ENCODE measurements at places on chromosomes 4 and X.

DNA sequence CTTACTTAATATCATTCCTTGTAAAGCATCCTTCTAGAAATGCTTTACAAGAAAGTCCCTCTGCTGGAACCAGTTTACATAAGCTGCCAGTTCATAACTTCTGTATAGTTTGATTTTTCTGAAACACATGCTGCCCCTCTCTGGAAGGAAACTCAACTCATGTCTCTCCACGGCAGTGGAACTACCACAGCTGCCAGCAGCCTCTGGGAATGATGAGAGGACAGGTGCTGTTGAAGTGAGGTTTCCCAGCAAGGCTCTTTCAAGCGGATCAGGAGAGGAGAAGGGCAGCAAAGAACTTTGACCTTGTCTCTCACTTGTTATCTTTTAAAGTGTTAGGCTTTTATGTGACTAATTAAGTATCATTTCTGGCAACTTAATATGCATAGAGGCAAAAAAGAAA is 7.3 kb downstream of the GRPR start:
- no peak for DNase-seq

DNA sequence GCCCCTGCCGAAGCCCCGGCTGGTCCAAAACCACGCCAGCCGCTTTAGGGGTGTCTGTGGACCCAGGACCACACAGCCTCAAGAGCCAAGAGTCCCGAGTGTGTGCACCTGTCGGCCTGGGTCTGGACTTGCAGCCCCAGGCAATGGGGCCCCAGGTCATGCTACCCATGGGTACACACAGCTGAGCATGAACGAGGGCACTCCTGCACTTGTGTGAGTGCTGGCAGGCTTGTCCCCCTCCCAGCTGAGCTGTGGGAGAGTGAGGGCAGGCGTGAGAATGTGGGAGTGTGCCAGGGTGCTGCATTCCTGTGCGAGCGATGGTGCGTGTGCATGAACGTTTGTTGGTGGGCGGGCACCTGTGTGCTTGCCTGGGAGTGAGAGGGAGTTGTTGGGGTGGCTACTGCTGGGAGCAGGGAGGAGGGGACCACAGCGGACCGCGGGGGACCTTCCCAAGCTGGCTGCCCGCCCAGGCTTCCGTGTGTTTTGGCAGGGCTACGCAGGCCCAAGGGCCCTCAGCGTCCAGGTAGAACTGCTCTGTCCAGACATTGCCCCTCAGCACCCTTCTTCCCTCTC is 30.8 kb downstream of the BLOC1S4 start:
- DNase-seq = no peak

DNA sequence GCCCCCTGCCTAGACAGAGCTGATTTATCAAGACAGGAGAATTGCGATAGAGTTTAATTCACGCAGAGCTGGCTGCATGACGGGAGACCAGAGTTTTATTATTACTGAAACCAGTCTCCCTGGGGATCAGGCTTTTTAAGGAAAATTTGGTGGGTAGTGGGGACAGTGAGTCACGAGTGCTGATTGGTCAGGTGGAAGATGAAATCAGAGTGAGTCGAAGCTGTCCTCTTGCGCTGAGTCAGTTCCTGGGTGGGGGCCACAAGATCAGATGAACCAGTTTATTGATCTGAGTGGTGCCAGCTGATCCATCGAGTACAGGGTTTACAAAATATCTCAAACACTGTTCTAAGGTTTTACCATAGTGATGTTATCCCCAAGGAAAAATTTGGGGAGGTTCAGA is 36.6 kb downstream of the MYOZ2 start:
- DNase-seq = no peak

DNA sequence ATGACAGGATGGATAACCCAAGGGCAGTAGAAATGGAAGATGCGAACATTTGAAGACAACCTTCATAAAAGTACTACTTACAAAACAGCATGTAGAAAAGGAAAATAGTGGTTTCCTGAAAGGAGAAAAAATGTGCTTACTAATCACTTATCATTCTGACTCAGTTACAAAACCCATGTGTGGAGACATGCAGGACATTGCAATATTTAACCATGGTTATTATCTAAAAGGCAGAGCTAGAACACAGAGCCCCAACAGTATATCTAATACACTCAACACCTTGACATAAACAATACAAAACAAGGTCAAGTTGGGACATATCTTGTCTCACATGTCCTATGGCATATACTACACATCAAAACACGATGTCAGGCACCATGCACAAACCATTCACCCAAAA is 55.9 kb downstream of the EIF4E start:
- DNase-seq = no peak

GRCh38 chrX:8849458-8849857 is 48.3 kb upstream of the FAM9A start:
- DNase-seq = no peak

GRCh38 chr4:172125443-172125842 is 312.2 kb downstream of the GALNTL6 start:
- no peak for DNase-seq

- no peak for DNase-seq
Observed at GRCh38 chr4:139635966-139636365, 29.7 kb upstream of the MGST2 start.

- no peak for DNase-seq
Observed at GRCh38 chr4:159018062-159018629, 84.7 kb upstream of the RAPGEF2 start.

DNA sequence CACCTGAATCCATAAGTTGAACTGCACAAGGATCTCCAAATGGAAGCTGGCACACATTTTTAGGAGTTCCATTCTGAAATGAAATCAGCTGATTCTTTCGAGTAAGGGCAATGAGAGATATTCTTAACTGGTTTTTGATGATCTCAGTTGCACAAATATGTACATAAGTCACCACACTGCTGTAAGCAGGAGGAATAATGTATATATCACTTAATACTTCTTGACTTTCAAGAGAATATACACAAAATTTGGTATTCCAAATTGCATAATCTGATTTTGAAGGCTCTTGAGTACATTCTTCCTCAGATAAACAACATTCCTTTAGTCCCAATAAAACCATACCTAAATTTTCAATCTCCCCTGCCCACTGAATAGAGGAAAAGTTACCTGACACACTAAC is 8.2 kb downstream of the FANCB start:
- no peak for DNase-seq

DNA sequence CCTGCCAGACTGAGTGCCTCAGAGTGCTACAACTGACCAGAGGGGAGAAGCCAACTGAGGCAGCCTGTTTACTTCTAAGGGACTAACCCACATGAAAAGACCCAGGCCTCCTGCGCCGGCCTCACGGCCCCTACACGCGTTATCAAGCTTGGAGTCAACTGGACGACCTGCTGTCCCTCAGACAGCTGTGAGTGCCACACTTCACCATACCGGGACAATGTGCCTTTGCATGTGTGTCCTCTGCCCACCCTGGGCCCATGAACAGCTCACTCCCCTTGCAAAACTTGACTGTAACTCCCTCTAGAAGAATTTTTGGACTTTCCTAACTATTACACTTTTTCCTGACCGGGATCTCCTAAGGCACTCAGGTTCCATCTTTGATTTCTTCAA is 1.8 kb downstream of the NOP14 start:
- DNase-seq = peak; percentile 35

GRCh38 chrX:47093248-47093647 is 15.0 kb downstream of the RGN start:
- peak; percentile 7 for DNase-seq

DNA sequence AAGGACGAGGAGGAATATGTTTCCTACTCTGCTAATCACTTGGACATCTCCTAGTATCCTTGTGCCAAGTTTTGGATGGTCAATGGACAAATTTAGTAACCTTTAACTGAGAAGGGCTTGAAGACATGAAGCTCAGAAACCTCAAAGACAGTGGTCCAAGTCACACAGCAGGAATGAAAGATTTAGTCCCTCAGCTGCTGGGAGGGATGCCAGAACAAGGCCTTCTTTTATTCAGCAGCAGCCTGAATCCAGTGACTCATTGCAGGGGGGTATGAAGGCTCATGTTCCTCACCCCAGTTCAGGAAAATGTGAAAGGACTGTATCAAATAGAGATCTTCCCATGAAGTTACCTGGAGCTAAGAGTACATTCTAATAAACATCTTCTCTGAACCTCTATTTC is 214.9 kb upstream of the UGT8 start:
- no peak for DNase-seq

DNA sequence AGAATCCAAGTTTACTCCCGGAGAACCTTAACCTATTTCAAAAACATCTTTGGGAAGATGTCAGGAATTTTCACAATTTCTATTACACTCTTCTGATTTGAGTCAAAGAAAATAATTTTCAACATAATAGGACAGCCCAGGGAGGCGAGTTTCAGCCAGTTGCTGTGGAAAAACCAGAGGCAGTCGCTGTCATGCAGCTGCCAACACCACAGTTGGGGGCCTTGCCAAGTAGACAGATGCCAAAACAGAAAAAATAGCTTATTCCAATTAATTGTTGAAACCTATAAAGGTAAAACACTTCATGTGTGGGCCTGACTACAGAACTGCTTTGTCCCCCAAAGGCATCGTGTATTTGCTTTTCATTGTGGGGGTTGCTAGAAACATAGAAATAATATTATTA is 225.8 kb downstream of the DMD start:
- DNase-seq = no peak

GRCh38 chrX:13752141-13752540 is 17.6 kb downstream of the OFD1 start:
- DNase-seq = no peak

GRCh38 chrX:129540068-129540653 is at the start of gene OCRL:
TSS of gene OCRL (plus strand) at chrX:129540259. CDS start at chrX:129540440, 181 bp downstream.
- DNase-seq = peak; percentile 66

DNA sequence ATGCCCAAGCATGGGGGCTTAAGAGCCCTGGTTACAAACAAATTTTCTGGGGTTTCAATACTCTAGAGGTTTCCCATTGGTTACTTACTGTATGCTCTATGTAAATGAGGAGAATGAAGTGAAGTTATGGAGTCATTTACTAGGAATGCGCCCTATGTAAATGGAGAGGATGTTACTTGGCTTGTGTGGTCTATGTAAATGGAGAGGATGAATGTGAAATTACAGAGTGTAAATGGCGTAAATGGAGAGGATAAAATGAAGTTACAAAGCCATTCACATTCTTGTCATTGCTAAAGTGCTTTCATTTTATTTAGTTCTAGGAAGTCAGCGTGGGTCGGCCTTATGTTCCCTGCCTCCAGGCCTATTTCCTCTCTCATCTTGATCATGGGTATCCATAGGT is 810.5 kb upstream of the ADGRL3 start:
- no peak for DNase-seq

- peak; percentile 39 for DNase-seq
Observed at GRCh38 chr4:83490876-83491450, 6.1 kb upstream of the ABRAXAS1 start.

DNA sequence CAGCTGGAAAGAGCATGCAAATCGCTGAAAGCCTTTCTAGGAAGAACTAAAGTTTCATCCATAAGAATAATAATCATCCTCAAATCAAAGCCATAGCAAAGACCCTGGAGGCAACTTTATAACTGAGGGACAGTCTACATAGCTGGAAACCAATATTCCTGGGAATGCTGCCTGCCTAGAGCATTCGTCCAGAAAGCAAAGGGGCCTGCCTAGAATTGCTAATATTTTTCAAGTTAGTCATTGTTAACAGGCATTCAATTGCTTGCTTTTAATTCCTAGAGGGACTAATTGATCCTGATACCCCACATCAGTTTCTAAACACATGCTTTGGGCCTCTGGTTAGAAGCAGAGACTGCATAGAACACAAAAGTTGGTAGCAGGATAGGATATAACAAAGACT is 4.2 kb upstream of the PPARGC1A start:
- DNase-seq = no peak

GRCh38 chr4:173680278-173680677 is 150.2 kb upstream of the HAND2 start:
- no peak for DNase-seq

DNA sequence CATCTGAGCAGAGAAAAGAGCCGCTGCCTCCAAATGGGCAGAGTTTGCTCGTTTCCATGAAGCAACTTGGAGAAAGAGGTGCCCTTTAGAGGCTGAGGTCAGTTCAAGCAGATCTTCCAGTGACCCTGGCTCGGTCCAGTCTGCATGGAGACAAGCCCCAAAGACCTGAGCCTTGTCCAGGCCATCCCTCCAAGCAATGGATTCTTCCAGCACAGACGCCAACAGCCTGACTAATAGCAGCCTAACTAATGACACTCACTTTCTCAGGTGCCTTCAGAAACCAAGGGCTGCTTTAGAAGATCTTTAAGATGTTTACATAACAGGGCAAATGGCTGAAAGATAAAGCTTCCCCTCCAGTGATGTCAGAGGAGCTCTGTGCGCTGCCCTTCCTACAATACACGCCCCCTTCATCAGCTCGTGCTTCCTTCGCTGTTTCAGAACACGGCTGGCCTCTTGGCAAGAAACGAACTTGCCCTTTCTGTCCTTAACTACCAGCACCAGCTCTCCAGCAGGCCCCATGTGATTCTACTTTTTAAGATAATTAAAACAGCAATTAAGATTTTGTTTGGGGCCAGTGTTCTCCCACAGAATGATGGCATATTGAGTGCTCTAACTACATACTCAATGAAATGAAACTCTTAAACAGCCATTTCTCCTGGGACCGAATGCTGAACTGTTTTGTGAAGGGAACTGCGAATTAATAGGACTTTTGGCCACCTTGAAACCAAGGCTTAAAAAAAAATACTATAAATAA is 119.0 kb downstream of the GPR143 start:
- DNase-seq = no peak

DNA sequence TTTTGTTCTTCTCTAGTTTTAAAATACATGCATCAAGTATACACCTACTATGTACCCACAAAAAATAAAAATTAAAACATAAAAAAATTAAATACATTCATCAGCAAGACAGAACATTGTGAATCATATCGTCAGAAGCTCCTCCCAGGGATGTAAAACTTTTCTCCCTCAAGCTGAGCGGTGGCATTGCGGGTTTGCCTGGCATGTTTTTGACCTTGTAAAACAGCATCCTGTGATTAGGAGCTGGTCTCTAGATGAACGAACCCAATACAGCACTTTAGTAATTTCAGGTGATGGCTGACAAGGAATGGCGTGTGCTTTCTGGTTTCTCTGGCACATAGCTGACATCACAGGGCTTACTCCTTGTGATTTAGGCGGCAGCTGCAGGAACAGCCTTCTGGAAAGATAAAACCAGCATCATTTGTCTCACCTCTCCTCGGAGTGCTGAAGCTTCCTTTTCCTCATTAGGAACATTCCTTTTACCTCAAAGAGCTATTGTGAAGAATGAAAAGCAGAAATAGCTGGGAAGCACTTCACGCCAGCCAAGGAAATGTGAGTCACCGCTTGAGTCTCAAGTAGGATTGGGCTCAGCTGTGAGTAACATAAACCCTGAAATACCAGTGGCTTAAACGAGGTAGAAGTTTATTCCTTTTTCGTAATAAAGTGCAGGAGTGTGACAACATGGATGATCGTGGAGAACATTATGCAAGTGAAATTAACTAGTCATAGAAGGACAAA is 44.3 kb downstream of the NYX start:
- DNase-seq = no peak

DNA sequence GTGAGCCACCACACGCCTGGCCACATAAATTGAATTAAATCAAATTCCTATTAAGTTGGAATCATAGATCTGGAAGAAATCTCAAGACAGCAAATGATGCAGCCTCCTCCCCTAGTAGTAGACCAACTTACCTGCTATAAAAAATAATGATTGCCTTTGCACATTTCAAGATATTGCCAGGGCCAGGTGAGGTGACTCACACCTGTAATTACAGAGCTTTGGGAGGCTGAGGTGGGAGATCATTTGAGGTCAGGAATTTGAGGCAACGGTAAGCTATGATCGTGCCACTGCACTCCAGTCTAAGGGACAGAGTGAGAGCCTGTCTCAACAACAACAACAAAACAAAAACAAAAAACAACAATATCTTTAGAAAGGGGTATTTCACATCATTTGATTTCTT is 17.0 kb upstream of the WWC2 start:
- no peak for DNase-seq

GRCh38 chr4:158003212-158003611 is 169.6 kb downstream of the GASK1B start:
- no peak for DNase-seq

Measured in CD4-positive, alpha-beta T cell treated with Interleukin-17A for 4 hours (primary cell).